ENCODE measurements at places on chromosomes 5 and 9.

- DNase-seq = no peak
Measured at GRCh38 chr9:23698161-23698560, 127.9 kb downstream of the ELAVL2 start.

GRCh38 chr9:87119328-87119881, 172.1 kb upstream of the GAS1 start:
- DNase-seq = no peak

DNA sequence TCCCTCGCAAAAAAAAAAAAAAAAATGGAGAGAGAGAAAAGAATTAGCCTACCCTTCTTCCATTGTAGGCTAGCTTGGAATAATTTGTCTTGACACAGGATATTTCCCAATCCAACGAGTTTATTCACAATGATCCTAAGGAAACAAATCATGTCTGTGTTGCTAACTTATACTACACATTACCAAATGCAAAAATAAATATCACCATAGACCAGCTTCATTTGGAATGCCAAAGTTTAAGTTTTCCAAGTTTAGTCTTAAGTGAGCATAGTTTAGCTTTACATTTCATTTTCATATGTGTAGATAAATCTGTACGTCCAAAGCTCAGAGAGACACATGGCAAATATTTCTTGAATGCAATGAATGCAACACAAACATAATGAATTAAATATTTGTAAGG, 1106.2 kb upstream of the DMAC1 start:
- no peak for DNase-seq

DNA sequence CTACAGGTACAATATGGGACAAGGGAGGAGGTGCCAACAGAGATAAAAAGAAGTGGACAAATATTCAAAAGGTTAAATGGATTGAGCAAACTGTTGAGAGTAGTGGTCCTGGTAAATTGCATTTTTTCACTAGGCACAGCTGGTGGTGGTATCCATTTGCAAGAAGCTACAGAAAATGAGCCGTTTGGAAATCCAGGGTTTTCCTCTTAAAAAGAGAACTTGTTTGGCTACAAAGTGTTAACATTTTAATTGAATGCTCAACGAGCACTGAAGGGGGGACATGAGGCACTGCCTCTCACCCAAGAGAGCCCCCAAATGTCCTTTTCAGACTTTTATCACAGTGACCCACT, 491 bp upstream of the ZCCHC9 start:
- no peak for DNase-seq

GRCh38 chr9:8251566-8251965, 452.0 kb upstream of the DMAC1 start:
- DNase-seq = no peak

DNA sequence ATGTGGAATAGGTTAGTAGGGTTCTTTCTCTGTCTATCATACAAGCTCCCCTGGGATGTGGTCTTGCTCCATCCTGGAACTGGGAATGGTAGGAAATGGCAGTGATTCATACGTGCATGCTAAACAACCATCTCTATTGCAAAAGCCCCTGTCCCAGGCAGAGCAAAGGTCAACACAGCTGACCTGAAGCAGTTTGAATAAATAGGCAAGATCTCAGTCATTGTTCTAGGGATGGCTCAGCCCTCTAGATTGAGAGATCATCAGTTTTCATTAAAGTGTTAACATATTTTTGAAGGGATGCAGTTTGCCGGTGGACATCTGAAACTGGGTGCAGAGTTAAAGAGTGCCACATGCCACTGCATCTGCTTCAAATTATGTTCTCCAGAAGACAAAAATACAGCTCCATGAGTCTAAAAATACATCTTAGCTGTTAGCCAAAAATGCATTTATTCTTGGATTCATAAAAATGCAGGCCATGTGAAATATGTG, 224.1 kb downstream of the ESM1 start:
- DNase-seq = no peak

- DNase-seq = no peak
Measured at GRCh38 chr5:146179696-146180095, 2.8 kb downstream of the LARS1 start.

GRCh38 chr5:172788771-172789686, 18.0 kb upstream of the DUSP1 start:
- no peak for DNase-seq

DNA sequence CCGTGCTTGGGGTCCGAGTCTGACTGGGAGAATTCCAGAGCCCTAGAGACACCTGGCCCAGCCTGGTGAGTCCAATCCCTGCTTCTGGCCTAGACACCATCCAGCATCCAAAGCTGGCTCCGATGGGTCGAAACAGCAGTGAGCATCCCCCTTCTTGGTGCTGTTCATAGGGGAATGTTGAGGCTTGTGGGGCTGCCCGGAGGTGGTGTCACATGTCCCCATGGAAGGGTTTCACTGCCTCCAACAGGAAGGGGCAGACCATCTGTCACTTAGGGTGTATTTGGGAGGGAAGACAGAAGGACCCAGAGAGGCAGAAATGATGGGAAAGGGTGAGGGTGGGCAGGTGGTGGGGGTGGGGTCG, 13.9 kb downstream of the C9orf50 start:
- DNase-seq = no peak

GRCh38 chr5:124708086-124708485, 38.4 kb downstream of the ZNF608 start:
- DNase-seq = no peak

DNA sequence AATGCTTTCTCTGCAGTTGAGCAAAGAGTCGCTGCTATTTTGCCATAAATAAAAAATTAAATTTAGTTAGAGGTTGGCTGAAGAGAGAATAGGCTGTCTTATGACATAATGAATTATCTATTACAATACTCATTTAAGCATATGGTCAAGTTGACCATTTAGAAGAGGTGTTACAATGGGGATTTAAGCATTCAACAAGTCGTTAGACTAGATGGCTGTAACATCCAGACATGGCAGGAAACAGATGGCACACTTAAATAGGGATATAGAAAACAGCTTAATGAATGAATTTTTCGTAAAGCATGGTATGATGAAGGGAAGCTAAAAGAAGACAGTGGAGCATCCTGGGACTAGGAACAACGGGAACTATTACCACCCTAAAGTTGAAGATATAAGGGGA, 160.3 kb upstream of the PTPRD start:
- DNase-seq = no peak

DNA sequence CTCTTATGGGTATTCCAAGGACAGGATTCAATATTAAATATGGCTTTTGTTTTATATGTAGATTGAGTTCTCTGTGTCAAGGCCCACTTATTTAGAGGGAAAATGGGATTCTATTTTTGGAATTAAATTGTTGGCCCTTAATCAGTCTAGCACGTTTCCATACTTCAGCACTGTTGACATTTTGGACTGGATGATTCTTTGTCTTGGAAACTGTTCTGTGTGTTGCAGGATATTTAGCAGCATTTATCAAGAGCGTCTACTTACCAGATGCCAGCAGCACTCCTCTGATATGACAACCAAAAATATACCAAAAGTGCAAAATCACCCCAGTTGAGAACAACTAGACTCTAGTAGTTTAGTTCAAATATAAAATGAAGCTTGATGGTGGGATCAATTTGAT, 1027.0 kb upstream of the COX7C start:
- no peak for DNase-seq

DNA sequence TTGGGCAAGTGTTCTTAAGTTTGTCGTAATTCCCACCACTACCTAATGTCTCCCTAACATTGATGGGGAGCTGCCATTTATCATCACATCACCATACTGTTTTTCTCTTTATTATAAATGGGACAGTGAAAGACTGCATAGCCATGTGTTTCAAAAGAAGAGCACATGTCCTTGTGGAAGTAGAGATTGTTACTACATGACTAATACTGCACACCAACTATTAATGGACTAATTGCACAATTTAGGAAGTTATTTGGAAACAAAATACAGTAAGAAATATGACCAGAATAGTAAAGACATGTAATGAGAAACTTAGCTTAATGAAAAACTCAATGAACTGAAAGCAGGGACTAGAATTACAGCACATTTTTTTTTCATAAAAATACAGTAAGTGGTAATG, 12.0 kb upstream of the ELOVL7 start:
- no peak for DNase-seq
